ENCODE measurements at places on chromosomes 5 and 9. TPM values are rescaled to one million over a fixed set of nuclear protein-coding genes. Genes with fewer than 3 reads are reported as not detected.

Gene LHX6
- under 0.01 TPM for total RNA-seq

Gene MLANA
- total RNA-seq: not detected

Gene SLC27A6
- total RNA-seq: 0.63 TPM

Gene ZNF367
- 6.5 TPM for total RNA-seq

Gene SHOC1
- not detected for total RNA-seq

Gene CORO2A
- 2.7 TPM for total RNA-seq

Gene LSM11
- 2.2 TPM for total RNA-seq

Gene CARTPT
- not detected for total RNA-seq

Gene MAP1B
- 201 TPM for total RNA-seq

Gene UBAP2
- total RNA-seq: 34.0 TPM

Gene EPB41L4B
- total RNA-seq: 0.76 TPM

Gene TMEFF1
- total RNA-seq: 3.3 TPM

Gene CCL21
- not detected for total RNA-seq

Gene SLCO6A1
- total RNA-seq: not detected

Gene KCNN2
- not detected for total RNA-seq

Gene KCNV2
- total RNA-seq: not detected

Gene ADGRV1
- 0.81 TPM for total RNA-seq

Gene SLC27A4
- total RNA-seq: 48.2 TPM

Gene PCDHGB5
- 15.8 TPM for total RNA-seq

Gene GZMA
- total RNA-seq: not detected

Gene ARL14EPL
- total RNA-seq: not detected

Gene TAF11L10
- not detected for total RNA-seq

Gene EGR1
- 8.5 TPM for total RNA-seq

Gene TRIM14
- total RNA-seq: 7.5 TPM

Gene PTGS1
- total RNA-seq: 0.16 TPM

Gene FER
- 9.5 TPM for total RNA-seq

Measured in mesangial cell (primary cell).